Activated CD4-positive, alpha-beta T cell treated with anti-CD3 and anti-CD28 coated beads, Interleukin-2, amount 50 U/mL, for 16 hours (primary cell): ENCODE measurements at places on chromosomes 4 and X.

DNA sequence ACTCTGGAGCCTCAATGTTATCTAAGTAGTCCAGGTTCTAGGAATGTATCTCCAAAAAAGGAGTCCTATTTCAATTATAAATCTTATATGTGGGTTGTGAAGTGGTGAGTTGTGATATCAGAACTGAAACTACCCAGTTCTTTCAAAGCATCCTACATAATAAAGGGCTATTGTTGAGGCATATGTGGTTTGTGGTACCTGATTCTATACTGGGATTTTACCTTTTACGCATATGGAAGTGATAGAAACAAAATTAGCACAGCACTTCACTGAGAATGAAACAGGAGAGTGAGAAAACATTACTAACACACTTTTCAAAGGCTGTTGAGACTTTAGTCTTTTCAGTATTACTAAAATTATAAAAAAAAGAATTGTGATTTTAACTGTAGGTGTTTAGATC, 417.7 kb upstream of the GALNT7 start:
- DNase-seq = peak; percentile 38

- peak; percentile 33 for DNase-seq
Measured at GRCh38 chrX:20527558-20528011, 260.9 kb upstream of the RPS6KA3 start.

GRCh38 chrX:94551831-94552230, 877.8 kb downstream of the FAM133A start:
- no peak for DNase-seq

DNA sequence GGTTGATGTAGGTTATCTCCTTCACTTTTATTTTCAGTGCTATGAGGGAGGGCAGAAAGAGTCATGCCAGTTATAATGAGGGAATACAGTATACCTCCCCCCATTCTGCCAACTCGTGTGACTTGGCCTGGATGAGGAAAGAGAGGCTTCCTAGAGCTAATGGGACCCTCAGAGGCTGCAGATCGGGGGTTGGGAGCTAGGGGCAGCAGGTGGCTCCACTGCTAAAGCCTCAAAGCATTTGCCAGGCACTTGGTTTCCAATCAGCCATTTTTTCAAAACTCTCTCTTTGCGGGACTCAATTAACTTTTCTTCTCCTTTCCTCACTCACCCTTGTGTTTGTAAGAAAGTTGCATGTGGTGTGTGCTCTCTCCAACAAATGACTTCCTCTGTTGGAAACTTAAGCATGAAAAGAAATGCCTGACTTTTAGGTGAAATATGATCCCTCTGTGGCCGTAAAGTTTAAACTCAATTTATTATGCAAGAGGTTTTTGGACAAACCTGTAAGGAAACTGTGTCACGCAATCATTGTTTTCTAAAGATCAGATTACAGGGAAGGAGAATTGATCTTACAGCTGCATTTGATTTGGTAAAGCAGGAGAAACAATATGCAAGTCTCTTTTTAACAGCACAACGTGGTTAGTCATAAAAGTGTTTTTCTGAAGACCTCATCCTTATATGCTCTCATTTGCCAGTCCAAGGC, 7.0 kb downstream of the SFRP2 start:
- DNase-seq = no peak

GRCh38 chr4:30756553-30756952, 36.4 kb downstream of the PCDH7 start:
- no peak for DNase-seq

DNA sequence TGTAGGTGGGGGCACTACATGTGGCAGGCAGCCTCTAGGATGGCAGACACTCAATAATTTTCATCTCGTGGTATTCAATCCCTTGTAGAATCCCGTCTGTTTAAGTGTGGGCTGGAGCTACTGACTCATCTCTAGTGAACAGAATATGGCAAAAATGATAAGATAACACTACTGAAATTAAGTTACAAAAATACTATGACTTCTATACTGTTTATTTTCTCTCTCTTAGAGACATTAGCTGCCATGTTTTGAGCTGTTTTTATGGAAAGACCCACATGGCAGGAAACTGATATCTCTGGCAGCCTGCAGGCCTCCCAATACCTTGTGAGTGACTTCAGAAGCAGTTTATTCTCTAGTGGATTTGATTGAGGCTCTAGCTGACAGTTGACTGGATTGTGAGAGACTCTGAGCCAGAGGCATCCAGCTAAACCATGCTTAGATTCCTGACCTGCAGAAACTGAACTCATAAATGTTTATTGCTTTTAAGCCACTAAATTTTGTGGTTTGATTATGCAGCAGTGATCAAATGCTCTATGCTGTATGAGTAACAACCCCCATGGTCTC, 298.8 kb upstream of the CTSO start:
- DNase-seq = no peak

GRCh38 chrX:96771486-96771885, 86.8 kb downstream of the DIAPH2 start:
- DNase-seq = no peak

- DNase-seq = no peak
Measured at GRCh38 chrX:152886716-152887115, 11.2 kb upstream of the ZNF185 start.

DNA sequence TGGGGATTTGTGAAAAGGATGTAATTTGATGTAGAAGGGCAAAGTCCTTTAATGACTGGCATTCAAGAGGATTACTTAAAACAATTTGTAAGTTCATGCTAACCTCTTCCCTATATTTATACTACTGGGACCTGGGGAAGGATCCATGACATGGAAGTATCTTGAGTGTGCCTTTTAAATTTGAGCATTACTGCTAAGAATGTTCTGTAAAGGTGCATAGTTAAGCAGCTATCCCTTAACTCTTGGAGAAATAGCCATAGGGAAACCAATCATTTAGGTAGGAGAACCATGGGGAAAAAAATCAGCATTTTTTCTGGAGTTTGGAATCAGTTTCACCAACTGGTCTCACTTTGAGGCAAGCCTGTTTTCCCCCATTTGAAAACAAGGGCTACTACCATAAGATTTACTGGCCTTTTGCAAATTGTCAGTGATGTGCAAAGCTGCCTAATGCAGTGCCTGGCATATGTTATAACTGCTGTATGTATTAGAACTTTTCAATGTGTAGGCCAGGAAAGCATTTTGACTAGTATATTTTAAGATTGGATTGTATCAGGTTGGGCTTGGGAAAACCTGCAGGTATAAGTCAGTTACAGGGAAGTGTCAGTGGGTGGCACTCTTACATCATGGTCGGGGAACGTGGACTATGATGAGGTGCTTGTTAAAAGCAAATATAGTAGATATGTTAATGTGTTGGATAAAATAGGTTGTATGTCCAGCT, 72.1 kb downstream of the PRSS12 start:
- DNase-seq = peak; percentile 54

GRCh38 chr4:174037049-174037448, 246.4 kb downstream of the FBXO8 start:
- no peak for DNase-seq

DNA sequence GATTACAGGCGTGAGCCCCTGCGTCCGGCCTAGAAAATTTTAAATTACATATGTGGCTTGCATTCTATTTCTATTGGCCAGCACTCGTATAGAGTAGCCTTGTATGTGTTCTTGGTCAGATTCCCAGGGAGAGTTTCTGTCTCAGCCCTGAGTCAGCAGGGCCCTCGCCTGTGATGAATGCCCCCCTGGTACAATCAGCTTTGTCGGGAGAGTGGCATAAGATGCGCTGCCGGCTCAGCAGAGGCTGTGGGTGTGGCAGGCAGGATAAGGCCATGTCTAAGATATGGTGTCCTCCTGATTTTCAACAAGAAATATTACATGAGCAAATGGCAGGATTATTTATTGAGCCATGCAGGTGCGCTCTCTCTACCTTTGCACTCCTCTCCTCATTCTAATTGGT, 1.6 kb upstream of the REELD1 start:
- DNase-seq = no peak

- DNase-seq = no peak
Measured at GRCh38 chr4:126794363-126794762, 838.4 kb upstream of the INTU start.

DNA sequence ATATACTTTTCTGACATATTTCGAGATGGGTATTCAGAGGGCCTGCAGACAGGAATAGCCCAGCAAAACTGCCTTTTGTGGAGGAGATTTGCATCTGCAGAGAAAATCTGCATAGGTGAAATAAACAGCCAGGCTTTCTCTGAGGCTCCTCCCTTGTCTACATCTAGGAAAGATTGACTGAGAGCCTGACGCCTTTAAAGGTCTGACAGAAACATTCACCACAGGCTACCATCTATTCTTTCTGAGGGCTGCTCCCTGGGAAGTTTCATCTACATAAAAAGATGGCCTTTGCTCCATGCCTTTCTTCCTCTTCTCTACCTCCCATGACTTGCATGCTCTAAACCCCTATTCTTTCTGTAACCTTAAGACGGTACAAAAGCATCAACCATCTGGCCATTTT, 55.0 kb upstream of the AP1S2 start:
- no peak for DNase-seq

- no peak for DNase-seq
Measured at GRCh38 chr4:107900508-107900907, 30.8 kb upstream of the CYP2U1 start.

GRCh38 chr4:3493720-3494461, 30.8 kb downstream of the DOK7 start:
- no peak for DNase-seq

GRCh38 chr4:3530663-3531254, 1.5 kb downstream of the LRPAP1 start:
- no peak for DNase-seq

- DNase-seq = no peak
Measured at GRCh38 chr4:5003372-5003857, 15.8 kb downstream of the CYTL1 start.

DNA sequence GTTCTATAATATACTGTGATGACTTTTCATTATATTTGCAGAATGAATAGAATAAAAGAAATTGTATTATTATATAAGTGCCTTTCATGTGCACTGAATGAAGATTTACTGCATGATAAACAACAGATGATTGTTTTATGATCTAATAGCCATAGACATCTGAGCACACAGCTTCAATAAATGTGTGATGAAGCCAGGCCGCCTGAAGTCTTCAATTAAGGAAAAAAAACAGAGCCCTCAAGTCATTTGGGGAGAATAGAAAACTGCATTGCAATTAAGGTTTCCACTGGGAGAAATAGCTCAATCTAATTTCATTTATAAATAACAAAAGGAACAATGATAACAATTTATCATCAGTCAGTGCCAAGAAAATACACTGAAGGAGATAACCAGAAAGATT, 955.2 kb downstream of the FSTL5 start:
- DNase-seq = no peak

- DNase-seq = peak; percentile 40
Measured at GRCh38 chr4:86939729-86940575, 5.1 kb downstream of the AFF1 start.

GRCh38 chr4:123158576-123158975, 236.2 kb upstream of the NUDT6 start:
- DNase-seq = no peak

GRCh38 chrX:137548261-137548660, 17.7 kb upstream of the ZIC3 start:
- no peak for DNase-seq

GRCh38 chr4:38489924-38490639, 173.9 kb upstream of the KLF3 start:
- DNase-seq = no peak

DNA sequence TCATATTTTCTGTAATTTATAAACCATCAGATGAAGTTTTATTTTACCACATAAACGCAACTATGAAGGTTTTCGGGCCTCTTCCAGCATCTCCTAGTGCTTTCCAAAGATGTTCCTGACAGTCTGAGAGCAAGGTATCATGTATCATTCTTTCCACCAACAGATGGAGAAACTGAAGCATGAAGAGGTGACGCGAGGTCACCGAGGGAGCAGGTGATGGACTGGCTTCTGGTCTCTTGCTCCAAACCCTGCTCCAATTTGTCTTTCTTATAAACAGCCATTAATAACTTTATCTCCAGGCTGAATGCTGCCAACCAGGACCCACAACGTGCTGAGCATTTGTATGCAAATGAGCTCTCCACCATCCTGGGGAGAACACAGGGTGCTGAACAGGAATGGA, 86.3 kb upstream of the MAML3 start:
- DNase-seq = no peak

- DNase-seq = no peak
Measured at GRCh38 chrX:39311646-39312045, 510.4 kb downstream of the MID1IP1 start.

DNA sequence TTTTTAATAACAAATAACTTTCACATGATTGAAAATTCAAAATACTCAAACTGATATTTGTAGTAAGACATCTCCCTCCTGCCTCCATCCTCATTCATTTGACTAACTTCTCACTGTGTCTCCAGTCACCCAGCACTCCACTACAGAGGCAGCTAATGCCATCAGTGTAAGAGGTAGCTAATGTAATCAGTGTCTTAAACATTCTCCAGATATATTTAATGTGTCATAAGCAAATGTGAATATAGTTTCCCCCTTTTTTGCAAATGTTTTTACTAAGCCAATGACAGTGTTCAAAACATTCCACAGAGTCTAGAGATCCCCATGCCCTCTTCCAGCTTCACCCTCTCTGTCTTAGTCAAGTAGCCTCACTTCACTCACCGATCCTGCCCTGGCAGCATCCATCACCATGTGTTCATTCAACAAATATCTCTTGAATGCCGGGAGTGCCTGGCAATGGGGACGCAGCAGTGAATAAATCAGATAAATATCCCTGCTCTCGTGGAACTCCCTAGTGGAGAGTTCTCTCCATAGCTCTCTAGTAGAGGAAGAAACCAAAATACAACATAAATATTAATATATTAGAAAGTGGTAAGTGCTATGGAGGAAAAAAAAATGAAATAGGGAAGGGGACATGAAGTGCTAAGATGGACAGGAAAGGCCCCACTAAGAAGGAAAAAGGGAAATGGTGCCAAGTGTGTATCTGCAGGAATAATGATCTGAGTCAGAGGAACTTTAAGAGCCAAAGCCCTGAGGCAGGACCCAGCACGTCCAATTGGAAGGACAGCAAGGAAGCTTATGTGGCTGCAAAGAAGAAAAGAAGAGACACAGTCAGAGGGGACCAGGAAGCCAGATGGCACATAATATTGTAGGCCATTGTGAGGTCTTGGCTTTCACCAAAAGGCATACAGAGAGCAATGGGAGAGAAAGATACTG, 18.7 kb downstream of the SCFD2 start:
- DNase-seq = no peak

GRCh38 chrX:47607091-47607490, 12.6 kb downstream of the SYN1 start:
- DNase-seq = no peak

GRCh38 chr4:147407261-147408045, 73.4 kb upstream of the EDNRA start:
- no peak for DNase-seq

- DNase-seq = no peak
Measured at GRCh38 chr4:148452970-148453369, 10.8 kb upstream of the NR3C2 start.

DNA sequence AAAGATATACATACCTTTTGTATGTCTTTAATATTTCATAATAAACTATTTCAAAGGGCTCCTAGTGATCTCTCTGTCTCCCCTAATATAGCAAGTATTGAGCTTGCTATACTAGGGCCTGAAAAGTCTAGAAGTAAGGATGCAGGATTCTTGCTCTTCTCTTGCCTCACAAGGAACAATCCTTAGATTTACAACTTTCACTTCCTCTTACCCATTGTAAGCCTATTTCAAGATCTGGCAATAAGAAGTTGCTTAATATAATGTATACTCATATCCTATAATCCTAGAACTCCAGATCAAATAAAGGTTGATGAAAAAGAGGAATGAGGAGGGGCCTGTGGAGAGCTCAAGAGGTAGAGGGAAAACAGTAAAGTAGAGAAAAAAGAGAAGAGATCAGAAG, 40.8 kb upstream of the CHRDL1 start:
- no peak for DNase-seq

GRCh38 chr4:93529692-93530372, 298.7 kb upstream of the ATOH1 start:
- DNase-seq = no peak

- DNase-seq = no peak
Measured at GRCh38 chr4:7034262-7035081, 8.7 kb upstream of the TADA2B start.
